ENCODE measurements at places on chromosomes 11 and 22.

GRCh38 chr22:40965936-40966725 lies 15.0 kb downstream of the RBX1 start:
- DNase-seq: no peak

- DNase-seq: no peak
These were observed 10.9 kb downstream of the CHID1 start for GRCh38 chr11:899724-900123.

GRCh38 chr11:63851364-63851763 lies 12.5 kb downstream of the MARK2 start:
- DNase-seq: no peak

GRCh38 chr22:46985507-46985882 lies 223.0 kb downstream of the TBC1D22A start:
- DNase-seq: no peak

GRCh38 chr11:62548545-62549335 lies 2.1 kb upstream of the AHNAK start:
- no peak for DNase-seq

DNA sequence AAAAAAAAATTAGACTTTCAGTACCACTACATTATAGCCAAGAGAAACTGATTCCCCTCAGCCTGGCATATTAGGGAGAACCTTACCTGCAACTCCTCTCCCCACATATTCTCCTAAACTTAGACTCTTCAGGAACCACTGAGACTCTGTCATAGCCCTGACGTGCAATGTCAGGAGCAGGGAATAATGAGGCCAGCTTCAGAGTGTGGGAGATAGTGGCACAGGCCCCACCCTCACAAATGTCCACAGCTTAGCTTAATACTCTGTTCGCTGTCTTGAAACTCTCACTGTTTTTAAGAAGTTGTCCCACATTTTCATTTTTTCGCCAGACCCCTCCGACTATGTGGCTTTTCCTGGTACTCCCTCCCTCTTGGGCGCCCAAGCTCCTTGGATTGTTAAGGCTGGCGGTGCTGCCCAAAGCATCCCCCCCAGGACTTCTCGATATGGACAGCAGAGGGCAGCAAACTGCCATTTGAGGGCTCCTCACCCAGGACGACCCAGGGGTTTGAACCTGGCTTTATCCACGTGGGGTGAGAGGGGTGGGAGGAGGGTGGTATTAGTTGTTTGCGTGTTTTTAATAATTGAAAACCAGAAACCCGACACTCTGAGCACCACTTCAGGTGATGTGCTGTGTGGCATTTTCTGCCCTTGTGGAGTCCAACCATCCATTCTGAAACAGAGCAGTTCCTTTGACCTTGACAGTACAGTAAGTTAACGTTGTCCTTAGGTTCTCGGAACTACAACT lies 45.2 kb upstream of the RASSF10 start:
- DNase-seq: peak; percentile 82

- no peak for DNase-seq
These were observed 89.9 kb upstream of the AMOTL1 start for GRCh38 chr11:94678236-94678635.

GRCh38 chr11:77402218-77402556 lies 71.7 kb downstream of the PAK1 start:
- no peak for DNase-seq

DNA sequence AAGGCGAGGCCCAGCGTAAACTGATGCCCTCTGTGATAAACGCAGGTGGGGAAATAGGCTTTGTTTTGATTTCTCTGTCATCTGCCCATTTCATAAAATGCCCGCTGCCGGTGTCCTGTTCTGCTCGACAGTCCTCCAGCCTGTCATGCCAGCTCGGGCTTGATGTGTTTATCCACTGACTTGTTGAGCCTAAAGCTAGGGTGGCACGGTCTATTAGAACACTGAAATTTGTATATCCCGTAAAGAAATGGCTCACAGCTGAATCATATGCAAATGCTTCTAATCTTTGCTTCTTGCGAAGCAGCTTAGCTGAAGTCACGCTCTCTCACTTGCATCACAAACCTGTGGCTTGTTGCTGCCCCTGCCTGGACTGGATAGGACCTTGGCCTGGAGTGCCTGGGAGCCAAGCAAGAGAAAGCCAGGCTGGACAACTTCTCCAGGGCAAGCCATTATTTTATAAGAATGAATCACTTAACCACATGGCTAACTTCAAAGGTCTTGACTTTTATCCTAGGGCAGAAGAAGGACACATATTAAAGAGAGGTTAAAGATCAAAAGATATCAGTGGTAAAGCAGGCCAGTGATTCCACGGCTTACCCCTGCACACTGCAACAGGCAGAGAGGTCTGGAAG lies 33.1 kb downstream of the EHF start:
- no peak for DNase-seq

DNA sequence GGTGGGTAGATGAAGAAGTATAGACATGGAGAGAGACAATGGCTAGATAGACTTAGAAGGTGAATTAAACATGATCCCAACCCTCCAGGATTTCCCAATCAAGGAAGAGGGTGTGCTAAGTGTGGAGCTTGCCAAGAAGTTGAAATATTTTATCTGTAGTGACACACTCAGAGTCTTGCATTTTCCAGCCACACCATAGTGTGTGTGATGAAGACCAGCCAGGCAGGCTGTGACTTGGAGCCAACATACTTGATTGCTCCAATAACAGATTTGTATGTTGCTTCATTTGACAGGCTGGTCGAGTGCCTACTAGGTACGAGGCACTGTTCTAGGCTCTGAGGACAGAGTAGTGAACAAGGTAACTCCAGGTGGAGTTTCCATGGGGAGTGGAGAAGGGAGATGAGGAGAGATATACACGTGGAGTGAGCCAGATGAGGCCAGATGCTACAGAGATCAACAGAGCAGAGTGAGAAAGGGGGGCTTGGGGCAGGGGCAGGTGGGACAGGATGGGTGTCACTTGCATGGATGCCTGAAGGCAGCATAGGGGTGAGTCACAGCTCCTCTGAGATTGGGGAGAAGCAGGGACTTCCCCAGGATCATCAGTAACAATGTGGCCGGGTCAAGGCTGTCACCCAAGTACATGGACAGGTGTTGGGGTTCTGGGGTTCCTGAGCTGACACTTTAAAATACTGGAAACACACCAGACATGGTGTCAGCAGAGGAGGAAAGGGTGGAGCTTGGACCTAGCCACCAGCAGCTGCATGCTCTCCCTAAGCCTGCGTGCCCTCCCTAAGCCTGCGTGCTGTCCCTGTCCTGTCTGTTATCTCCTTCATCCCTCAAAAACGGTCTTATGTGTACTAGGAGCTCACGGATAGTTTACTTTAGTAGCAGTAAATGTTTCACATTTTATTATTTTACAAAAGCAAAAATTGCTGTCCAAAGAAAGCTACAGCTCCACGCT lies 23.6 kb downstream of the PDGFB start:
- DNase-seq: no peak

GRCh38 chr11:117582433-117582832 lies 214.6 kb downstream of the DSCAML1 start:
- peak; percentile 59 for DNase-seq

All from retina (tissue), 1 donor.